Upper lobe of right lung (tissue), 1 donor: ENCODE measurements at places on chromosomes 6 and 20. TPM values are rescaled to one million over a fixed set of nuclear protein-coding genes. Genes with fewer than 3 reads are reported as not detected.

The INSM1 gene
- total RNA-seq, result not detected

The BTNL2 gene
- not detected for total RNA-seq

The SLC16A10 gene
- 12.3 TPM for total RNA-seq

The PPP1R10 gene
- 68.3 TPM for total RNA-seq

The SGK2 gene
- 1.7 TPM for total RNA-seq

The PGC gene
- 1,050 TPM for total RNA-seq

DNA sequence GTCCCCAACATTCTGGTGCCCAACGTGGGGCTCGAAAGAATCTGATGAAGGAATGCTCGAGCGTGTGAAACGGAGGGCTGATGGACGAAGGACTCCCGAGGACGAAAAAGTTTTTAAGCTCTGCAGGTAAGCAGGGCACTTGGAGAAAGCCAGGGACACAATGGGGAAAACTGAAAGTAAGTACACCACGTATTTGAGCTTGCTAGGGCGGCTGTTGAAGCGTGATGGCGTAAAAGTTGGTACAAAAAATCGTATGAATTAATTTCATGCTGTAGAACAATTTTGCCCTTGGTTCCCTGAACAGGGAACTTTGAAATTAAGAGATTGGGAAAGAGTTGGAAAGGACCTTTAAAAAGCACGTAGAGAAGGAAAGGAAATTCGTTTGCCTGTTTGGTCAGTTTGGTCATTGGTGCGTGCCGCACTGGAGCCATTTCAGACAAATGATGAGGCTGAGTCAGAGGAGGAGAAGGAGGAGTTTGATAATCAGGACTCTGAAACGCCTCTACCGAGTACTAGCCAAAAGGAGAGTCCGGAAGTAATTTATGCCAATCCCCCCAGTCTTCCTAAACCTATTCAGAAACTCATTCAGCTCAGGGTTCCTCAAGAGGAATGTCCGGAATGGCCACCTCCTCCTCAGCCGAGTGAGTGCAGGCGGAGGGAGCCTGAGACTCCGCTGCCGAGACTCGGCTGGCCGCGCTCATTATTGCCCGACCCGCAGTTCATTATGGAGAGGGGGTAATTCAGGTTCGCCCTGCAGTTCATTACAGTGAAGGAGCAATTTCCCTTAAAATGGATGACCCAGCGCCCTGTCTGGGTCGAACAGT, 59.2 kb upstream of the PRSS16 start:
- peak overlapping the region; percentile 83 for H3K27ac ChIP-seq
- peak; percentile 77 for DNase-seq
- H3K36me3 ChIP-seq, result no peaks in the 10 kb centered on the region

- DNase-seq, result no peak
- no peaks in the 10 kb centered on the region for H3K27me3 ChIP-seq
- no peaks in the 10 kb centered on the region for H3K36me3 ChIP-seq
- H3K4me1 ChIP-seq, result no peaks in the 10 kb centered on the region
Measured at GRCh38 chr6:36023996-36024795, at the start of gene SLC26A8. SLC26A8 (minus strand) TSS chr6:36024641; CDS start chr6:36019707, 4,934 bp downstream.

- no peak overlapping the region for H3K27ac ChIP-seq
- no peaks in the 10 kb centered on the region for H3K27me3 ChIP-seq
- no peak overlapping the region for H3K4me3 ChIP-seq
- no peaks in the 10 kb centered on the region for H3K36me3 ChIP-seq
- H3K4me1 ChIP-seq, result no peaks in the 10 kb centered on the region
Measured at GRCh38 chr20:30811885-30812671, 445.4 kb upstream of the DEFB115 start.

DNA sequence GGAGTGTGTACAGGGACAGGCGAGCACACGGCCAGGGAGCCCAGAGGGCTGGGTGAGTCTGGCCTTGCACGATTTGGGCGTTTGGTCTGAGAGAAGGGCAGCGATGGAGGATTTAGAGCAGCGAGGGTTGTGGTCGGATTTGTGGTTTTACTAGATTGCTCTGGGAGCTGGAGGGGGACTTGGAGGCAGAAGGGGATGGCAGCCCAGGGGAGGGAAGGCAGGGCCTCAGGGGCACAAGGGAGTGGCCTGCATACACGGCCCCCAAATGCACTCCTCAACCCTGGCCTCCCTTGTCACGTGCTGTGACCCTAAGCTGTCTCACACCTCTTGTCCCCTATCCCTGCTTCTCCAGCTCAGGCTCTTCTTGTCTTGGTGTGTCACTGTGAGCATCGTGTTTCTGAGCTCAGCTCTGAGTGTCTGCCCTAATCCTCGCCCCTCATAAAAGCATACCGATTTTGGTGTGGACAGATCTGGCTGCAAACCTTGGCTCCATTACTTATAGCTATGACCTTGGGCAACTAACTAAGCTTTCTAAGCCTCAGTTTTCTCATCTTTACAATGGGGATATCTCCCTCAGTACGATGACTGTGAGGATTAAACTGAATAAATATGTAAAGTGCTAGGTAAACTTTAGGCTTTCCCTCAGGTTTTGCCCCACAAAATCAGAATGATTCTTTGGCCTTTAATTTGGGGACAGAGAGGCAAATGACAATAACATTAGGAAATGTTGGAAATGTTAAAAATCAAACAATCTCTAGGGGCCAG, 120.1 kb upstream of the ARMC2 start:
- DNase-seq, result no peak
- peaks cover 7% of the 10 kb centered on the region for H3K4me1 ChIP-seq
- H3K27me3 ChIP-seq, result no peaks in the 10 kb centered on the region

- H3K27ac ChIP-seq, result no peak overlapping the region
- peaks cover 23% of the 10 kb centered on the region for H3K36me3 ChIP-seq
- DNase-seq, result no peak
- H3K4me3 ChIP-seq, result no peak overlapping the region
- H3K27me3 ChIP-seq, result no peaks in the 10 kb centered on the region
Measured at GRCh38 chr6:148487461-148487860, 144.8 kb downstream of the SASH1 start.

DNA sequence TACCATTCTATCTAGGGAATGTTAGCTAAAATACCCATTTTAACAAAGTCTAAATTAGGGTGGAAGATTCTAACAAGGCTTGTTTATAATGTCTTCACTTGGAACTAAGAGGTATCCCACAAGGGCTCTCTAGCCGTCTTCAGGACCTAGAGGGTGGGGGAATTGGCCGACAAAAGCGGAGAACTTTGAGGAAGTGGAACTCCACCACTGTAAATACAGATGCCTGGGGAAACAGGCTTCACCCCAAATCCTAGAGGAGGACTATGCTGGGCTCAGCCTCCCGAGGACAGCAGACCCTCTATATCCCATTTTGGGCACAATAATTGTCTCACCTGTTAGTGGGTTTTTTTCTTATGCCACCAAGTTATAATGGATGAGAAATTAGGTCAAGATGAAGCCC, 58.0 kb upstream of the TFB1M start:
- DNase-seq, result no peak
- H3K27ac ChIP-seq, result no peak overlapping the region
- no peaks in the 10 kb centered on the region for H3K27me3 ChIP-seq
- H3K4me1 ChIP-seq, result no peaks in the 10 kb centered on the region

DNA sequence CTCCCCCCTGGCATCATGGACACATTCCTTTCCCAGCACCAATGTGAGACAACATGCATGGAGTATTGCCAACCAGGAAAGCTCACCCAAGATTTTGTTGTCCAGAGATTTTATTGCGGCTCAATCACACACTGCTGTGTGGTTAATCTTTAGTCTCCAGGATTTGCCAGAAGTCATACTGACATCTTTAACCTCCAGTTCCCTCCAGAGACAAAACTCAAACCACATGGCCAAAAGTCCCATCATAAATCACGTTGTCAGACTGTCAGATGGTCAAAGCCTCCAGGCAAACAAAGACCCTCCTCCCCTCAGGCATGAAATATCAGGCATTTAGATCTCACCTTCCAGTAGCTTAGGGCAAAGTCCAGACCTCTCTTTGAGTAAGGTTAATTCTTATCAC, 97.3 kb upstream of the OPRM1 start:
- no peaks in the 10 kb centered on the region for H3K36me3 ChIP-seq
- no peak overlapping the region for H3K27ac ChIP-seq
- DNase-seq, result no peak
- H3K4me1 ChIP-seq, result no peaks in the 10 kb centered on the region

DNA sequence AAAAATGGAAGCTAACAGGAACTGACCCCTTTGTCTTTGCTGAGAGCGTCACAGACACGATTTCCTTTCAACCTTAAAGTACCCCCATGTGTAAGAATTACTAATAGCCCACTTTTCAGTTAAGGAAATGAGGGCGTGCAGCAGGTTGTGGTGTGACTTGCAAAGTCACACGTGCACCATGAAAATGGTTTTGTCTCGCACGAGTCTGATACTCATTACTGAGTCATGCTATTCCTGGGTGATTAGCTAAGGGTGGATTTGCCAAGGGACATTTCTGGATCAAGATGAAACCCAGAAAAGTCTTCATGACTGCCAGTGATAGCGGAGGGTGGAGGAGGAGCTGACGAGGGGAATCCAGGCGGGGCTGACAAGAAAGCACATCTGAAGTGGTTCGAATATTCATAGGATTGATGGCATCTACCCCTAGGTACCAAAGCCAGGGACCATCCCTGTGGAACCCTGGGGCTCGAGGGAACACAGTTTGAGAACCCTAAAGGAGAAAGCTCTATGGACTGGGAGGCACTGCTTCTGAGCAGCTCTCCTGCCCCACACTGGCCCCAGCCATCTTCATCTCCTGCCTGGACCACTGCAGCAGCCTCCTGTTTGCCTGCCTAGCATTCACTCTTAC, 12.1 kb upstream of the NFATC2 start:
- H3K4me1 ChIP-seq, result no peaks in the 10 kb centered on the region
- no peak overlapping the region for H3K4me3 ChIP-seq
- H3K27me3 ChIP-seq, result peaks cover 3% of the 10 kb centered on the region
- DNase-seq, result no peak

- H3K4me3 ChIP-seq, result no peak overlapping the region
- H3K4me1 ChIP-seq, result no peaks in the 10 kb centered on the region
- H3K27ac ChIP-seq, result no peak overlapping the region
- DNase-seq, result no peak
Measured at GRCh38 chr20:1669304-1669703, 11.7 kb upstream of the SIRPG start.

DNA sequence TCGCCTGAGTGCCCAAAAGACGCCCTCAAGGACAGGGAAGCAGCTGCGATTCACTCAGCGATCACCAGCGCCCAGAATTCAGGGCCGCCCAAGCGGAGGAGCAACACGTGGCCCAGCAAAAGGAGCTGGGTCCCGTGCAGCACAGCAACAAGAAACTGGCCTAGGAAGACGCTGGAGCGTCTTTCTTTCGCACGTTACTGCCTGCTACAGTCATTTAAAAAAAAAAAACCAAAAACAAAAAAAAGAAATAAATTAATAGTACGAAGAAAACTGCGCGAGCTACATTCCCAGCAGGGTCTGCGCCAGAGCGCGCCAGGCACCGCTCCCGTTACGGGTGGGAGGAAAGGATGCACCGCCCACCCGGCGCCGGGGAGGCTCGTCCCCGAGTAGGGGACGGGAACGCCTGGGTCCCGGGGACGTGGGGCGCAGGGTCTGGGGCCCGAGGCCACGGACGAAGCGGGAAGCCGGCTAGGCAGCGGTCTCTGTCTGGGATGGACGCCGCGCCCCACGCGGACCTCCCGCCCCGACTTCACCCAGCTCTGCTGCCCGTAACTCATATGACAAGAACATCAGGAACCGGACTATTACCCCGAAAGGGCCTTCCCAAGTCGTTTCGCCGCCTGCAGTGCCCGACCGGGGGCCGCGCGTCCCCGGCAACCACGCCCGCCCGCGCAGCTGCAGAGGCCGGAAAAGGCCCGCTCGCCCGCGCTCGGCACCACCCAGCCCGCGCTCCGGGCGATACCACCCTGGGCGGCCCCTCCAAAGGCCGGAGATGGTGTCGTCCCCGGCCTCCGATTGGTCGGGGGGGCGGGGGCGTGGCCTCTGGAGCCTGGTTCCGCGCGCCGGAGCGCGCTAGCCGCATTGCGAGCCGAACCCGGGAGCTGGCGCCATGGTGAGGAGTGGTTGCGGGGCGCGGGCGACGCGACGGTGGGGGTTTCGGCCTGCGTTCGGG, at the start of gene NOP56:
Gene NOP56, plus strand, starts transcription at position 861 of the 952 bp plus-strand sequence. Its CDS starts 29 bp downstream, at position 890.
- H3K36me3 ChIP-seq, result peaks cover 34% of the 10 kb centered on the region
- H3K27me3 ChIP-seq, result no peaks in the 10 kb centered on the region
- peak within 1 kb of the TSS; percentile 97 for H3K4me3 ChIP-seq
- H3K4me1 ChIP-seq, result peaks cover 19% of the 10 kb centered on the region

DNA sequence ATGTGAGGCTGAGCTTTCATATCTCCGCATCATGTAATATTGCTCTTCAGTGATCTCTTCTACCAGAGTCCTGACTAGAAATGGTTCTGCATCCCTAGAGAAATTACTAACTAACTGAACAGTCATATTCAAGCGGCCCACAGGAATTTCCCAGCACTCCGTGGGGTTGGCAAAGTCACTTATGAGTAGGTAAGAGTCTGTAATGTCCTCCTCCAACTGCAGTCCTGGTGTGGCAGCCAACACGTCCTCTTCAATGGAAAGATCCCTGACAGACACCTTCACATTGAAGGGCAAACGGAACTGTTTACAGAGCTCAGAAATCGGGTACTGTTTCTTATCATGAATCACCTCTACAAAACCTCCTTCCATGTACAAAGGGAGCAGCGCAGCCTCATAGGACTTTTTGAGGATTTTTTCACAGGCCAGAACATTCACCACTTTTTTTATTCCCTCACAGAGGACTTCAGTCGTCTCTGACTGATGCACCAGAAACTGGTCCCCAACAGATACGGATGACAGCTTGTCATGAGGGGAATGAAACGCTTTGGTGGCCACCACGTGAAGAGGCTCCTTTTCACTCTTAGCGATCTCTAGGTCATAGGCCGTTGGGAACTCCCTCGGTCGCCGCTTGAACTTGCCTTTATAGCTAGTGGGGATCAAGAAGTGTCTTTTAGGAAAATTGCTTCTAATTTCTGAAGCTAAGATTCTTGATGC, 87.7 kb downstream of the THEMIS start:
- H3K4me3 ChIP-seq, result no peak overlapping the region
- H3K27ac ChIP-seq, result no peak overlapping the region
- no peaks in the 10 kb centered on the region for H3K4me1 ChIP-seq
- no peaks in the 10 kb centered on the region for H3K36me3 ChIP-seq
- no peak for DNase-seq
- no peaks in the 10 kb centered on the region for H3K27me3 ChIP-seq

DNA sequence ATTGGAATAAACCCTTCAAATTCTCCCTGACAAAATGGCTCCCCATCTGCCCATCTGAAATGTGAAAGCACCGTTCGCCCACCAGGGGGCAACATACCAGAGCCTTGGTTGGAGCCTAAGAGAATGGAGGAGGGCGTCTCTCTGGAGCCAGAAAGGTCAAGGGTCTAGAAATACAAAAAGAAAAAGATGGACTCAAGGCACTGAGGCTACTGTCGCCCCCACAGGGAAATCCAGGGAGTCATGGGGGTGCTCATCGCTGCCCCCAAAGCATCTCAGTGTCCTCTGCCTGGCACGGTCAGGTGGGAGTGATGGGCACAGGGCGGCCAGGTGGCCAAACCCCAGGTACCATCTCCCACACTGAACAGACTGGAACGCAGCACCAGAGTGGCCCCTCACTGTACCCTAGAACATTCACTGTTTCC, 136.3 kb downstream of the ZMYND8 start:
- H3K36me3 ChIP-seq, result peaks cover 90% of the 10 kb centered on the region
- no peak overlapping the region for H3K27ac ChIP-seq
- no peak overlapping the region for H3K4me3 ChIP-seq
- no peaks in the 10 kb centered on the region for H3K4me1 ChIP-seq
- DNase-seq, result no peak
- H3K27me3 ChIP-seq, result no peaks in the 10 kb centered on the region

GRCh38 chr6:111477481-111477938, 5.5 kb downstream of the REV3L start:
- no peak overlapping the region for H3K4me3 ChIP-seq
- DNase-seq, result no peak
- no peaks in the 10 kb centered on the region for H3K36me3 ChIP-seq
- H3K4me1 ChIP-seq, result peaks cover 56% of the 10 kb centered on the region
- no peaks in the 10 kb centered on the region for H3K27me3 ChIP-seq

- DNase-seq, result no peak
- no peaks in the 10 kb centered on the region for H3K4me1 ChIP-seq
- H3K27me3 ChIP-seq, result no peaks in the 10 kb centered on the region
- H3K36me3 ChIP-seq, result no peaks in the 10 kb centered on the region
Measured at GRCh38 chr20:40637176-40637575, 51.9 kb downstream of the MAFB start.
